ENCODE measurements at places on chromosomes 4 and X. TPM values are rescaled to one million over a fixed set of nuclear protein-coding genes. Genes with fewer than 3 reads are reported as not detected.

DNA sequence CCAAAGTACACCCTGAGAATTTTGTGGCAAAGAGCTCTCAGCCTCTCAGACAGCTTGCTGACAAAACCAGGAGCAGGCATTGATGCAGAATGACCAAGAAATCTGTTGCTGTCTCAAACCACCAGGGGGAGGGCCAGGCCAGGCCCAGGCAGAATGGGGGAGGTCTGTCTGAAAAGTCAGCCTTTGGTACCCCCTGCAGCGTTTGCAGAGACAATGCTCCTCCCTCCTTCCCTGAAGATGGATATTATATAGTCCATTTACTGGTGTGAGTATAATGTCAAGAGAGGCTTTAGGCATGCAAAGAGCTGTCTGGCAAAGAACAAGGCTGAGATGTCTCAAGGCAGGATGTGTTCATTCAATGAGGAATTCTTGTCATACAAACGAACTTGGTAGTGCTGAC lies 52.9 kb upstream of the TRPC5OS start:
- no peak for DNase-seq

DNA sequence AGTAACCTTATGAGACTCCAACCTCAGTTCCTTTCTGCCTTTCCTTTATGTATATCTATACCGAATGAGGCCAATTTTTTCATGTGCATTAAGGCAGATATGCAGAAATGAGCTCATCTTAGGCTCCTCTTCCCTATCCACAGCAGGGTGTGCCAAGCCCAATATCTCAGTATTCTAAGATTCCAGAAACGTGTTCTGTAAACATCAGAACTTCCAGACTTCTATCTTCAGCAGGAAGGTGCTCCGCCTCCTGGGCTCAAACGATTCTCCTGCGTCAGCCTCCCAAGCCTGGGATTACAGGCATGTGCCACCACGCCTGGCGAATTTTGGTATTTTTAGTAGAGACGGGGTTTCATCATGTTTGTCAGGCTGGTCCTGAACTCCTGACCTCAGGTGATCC lies 31.0 kb upstream of the CCNG2 start:
- DNase-seq: no peak

GRCh38 chr4:154024097-154024694 lies 235.3 kb upstream of the SFRP2 start:
- DNase-seq: no peak

GRCh38 chrX:101136235-101136634 lies 38.2 kb downstream of the CENPI start:
- DNase-seq: no peak

ASB5 gene
- 0.47 TPM for polyA plus RNA-seq

TGIF2LX gene
- polyA plus RNA-seq: not detected

WAS gene
- 3.2 TPM for polyA plus RNA-seq

Measured in left renal pelvis (tissue), 4 donors.